Uterus (tissue), 4 donors: ENCODE measurements at places on chromosomes 3 and 15. TPM values are rescaled to one million over a fixed set of nuclear protein-coding genes. Genes with fewer than 3 reads are reported as not detected.

The CSPG4 gene
- total RNA-seq, result 54.3 TPM

The HOMER2 gene
- 5.1 TPM for total RNA-seq

GRCh38 chr3:197023241-197023997, 6.2 kb downstream of the MELTF start:
- no peak for DNase-seq

DNA sequence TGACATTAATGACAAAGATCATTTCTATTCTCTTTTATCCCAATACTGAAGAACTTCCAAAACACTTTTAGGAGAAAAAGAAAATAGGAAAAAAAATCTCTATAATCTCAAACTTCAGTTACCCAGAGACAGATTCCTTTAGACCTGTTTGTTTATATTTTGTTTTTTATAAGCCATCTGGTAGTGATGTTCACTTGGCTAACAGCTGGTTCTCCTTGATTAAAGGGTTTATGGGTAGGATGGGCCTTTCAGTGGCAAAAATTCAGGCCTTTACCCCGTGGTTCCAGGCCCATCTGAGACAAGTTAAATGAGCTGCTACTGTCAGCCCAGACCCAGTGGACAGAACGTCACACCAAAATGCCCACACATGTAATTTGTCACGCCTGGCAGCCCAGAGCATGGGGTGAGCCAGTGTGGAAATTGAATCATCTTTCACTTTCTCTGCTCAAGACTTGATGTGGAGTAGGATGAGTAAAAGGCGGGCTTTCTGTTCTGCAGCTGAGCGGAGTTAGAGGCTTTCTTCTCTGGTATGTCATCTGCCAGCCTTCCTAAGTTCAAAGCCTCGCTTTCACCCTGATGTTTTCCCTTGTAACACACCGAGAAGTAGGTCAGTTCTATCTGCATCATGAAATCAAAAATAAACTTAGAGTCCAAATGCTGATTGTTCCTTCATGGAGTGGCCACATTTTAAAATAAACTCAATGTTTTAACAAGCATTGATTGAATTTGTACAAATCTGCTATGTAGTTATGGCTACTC, 62.5 kb upstream of the SKOR1 start:
- DNase-seq, result no peak

DNA sequence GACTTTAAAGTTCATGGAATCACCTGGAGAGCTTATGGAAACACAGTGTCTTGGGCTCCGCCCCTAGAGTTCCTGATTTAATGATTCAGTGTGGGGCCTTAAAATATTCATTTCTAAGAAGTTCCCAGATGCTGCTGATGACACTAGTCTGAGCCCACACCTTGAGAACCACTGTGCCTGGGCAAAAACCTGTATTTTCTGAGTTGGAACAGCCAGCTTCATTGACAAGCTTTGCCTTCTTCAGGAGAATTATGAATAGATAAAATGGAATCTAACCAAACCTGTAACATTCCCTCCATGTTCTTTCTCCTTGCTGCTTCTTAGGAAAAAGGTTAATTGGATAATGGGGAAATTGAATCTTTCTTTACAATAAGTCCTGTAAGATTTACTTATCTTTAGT, 490.7 kb downstream of the DIPK2A start:
- no peak for DNase-seq

GRCh38 chr15:33963831-33964664, 4.2 kb upstream of the CHRM5 start:
- DNase-seq, result no peak

- DNase-seq, result no peak
Measured at GRCh38 chr15:69648775-69649735, 196.4 kb downstream of the RPLP1 start.

- no peak for DNase-seq
Measured at GRCh38 chr3:124034844-124035152, 42.9 kb upstream of the ROPN1 start.

DNA sequence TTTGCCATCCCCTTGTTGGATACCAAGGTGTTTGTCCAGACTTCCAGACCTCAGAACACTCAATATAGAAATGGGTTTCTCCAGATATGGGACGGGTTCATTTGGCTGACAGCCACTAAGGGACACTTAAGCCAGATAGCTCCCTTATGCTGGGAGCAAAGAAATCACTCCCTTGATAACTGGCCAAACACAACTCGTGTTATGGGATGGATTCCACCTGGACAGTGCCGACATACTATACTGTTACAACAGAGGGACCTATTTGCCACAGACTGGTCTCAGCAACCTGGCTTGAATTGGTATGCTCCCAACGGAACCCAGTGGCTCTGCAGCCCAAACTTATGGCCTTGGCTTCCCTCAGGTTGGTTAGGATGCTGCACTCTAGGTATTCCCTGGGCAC, 114.0 kb upstream of the PLCL2 start:
- DNase-seq, result no peak
